Thoracic aorta (tissue), 2 donors: ENCODE measurements at places on chromosomes 4 and X.

GRCh38 chrX:47285836-47286320, 53.1 kb downstream of the USP11 start:
- DNase-seq, result no peak

GRCh38 chr4:26412381-26413372, 77.6 kb downstream of the CCKAR start:
- no peak for DNase-seq

GRCh38 chr4:54227256-54228055, 1.6 kb upstream of the PDGFRA start:
- no peak for DNase-seq

DNA sequence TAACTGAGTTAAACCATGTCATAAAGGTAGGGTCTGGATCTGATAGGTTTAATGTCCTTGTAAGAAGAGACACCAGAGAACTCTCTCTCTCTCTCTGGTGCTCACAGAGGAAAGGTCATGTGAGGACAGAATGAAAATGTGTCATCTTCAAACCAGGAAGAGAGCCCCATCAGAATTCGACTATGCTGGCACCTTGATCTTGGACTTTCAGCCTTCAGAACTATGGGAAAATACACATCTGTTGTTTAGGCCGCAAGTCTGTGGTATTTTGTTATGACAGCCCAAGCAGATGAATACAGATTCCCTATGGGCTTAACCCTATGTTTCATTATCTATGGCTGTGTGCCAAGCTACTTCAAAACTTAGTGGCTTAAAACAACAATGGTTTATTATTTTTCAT, 105.5 kb upstream of the DDIT4L start:
- DNase-seq, result no peak

GRCh38 chr4:119675391-119675790, 46.8 kb upstream of the PDE5A start:
- DNase-seq, result no peak
